Endothelial cell (in vitro differentiated cells): ENCODE measurements at places on chromosomes 4 and X. TPM values are rescaled to one million over a fixed set of nuclear protein-coding genes. Genes with fewer than 3 reads are reported as not detected.

DNA sequence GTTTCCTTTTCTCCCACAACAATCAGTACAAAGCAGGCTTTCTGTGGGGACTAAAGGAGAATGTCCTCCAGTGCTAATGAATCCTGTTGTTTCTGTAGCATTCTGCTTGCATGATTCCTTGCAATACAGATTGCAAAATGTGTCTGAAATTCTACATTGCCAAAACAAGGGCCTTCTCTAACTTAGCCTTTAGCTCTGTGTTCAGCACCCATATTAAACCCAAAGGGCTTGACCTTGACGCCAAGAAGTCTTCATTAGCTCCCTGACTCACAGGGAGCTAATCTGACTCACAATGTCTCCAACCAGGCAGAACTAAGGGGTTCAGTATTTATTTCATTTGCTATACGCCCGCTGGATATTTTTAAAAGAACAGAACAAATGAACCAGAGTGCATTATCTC, 241.4 kb upstream of the CLNK start:
- DNase-seq: no peak
- H3K36me3 ChIP-seq: no peaks in the 10 kb centered on the region
- no peaks in the 10 kb centered on the region for H3K4me1 ChIP-seq
- no peak overlapping the region for H3K4me3 ChIP-seq
- H3K27me3 ChIP-seq: peaks cover 1% of the 10 kb centered on the region

- no peak overlapping the region for H3K4me3 ChIP-seq
- peaks cover 25% of the 10 kb centered on the region for H3K4me1 ChIP-seq
- no peaks in the 10 kb centered on the region for H3K27me3 ChIP-seq
These were observed 157.0 kb upstream of the MAP3K15 start for GRCh38 chrX:19672222-19672812.

Gene MAGEA12
- total RNA-seq: 4.3 TPM

Gene REELD1
- 0.26 TPM for total RNA-seq

Gene TCEAL2
- 11.1 TPM for total RNA-seq
